Activated T-cell treated with anti-CD3 and anti-CD28 coated beads, Interleukin-2, amount 50 U/mL, for 72 hours (primary cell): ENCODE measurements at places on chromosomes 1 and 21.
A peak's percentile ranks its signal among the peaks of the same experiment; 100 is the strongest.

DNA sequence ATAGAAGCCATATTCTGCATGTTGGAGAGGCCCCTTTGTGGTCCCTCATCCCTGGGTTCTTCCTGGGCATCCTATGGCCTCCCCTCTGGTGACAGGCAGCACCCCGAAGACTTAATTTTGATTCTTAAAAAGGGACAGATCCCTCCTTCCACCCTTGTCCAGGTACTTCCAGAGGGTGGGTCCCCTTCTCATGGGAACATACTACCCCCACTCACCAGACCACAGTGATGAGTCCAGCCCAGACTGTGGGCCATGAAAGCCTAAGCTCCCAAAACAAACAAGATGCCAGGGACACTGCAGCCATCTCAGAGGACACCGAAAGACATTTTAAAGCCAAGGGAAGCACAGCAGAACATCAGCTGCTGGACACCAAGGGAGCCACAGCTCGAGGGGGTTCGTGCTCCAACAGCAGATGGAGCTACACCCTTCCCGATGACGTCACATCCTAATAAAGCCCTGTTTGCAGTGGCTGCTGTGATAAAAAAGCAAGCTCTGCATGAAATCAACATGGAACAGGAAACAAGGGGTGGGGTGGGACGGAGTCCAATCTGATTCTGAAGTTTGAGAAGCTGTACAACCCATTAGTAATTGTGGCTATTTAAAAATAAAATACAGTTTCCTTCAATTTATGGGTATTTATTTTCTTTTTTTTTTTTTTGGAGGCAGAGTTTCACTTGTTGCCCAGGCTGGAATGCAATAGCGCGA, 32.4 kb downstream of the GNB1 start:
- no peak for DNase-seq

DNA sequence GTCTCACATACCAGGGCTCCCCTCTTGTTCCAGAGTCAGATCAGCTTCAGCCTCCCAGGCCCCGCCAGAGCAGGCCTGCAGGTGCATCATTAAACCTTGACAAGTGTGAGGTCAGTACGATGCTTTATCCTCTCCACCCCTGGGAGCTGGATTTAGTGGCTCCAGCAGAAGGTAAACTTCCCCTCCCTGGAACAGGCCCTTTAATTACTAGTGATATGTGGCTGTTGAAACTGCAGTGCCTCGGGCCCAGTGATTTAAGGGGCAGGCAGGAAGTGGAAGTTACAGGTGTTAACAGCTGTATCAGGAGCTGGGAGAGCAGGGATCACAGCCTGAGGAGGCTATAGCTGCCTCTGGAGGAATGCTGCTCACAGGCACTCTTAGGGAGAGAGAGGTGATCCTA, 132.4 kb upstream of the KLHDC7A start:
- no peak for DNase-seq

DNA sequence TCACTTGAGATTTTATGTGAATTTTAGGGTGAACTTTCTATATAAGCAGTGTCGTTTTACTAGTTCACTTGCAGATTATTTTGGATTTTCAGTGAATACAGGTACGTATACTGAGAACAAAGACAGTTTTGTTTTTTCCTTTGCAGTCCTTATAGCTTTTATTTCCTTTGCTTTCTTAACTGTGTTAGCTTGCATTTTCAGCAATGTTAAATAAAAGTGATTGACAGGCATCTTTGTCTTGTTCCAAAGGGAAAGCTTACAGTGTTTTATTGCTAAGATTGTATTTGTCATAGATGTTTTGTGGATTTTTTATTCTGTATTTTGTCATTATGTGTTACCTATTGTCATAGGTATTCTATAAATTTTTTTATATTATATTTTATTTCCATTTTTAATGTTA, 53.3 kb upstream of the FASLG start:
- no peak for DNase-seq

- DNase-seq = no peak
These were observed 466.9 kb downstream of the PCP4 start for GRCh38 chr21:40334159-40334558.

DNA sequence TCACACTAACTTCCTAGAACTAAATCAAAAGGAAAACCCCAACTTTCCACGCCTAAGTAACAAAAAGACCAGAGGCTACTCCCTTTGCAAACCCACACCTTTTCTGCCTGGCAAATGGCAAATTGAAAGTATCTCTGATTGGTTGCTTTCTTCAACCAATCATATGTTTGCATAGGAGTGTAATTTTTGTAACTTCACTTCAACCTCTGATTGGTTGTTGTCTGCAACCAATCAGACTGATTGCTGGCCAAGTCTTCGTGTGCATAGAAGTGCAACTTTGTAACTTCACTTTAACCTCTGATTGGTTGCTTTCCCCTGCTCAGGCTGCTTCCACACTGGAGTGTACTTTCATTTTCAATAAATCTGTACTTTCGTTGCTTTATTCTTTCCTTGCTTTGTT, 36.9 kb upstream of the PADI2 start:
- no peak for DNase-seq

DNA sequence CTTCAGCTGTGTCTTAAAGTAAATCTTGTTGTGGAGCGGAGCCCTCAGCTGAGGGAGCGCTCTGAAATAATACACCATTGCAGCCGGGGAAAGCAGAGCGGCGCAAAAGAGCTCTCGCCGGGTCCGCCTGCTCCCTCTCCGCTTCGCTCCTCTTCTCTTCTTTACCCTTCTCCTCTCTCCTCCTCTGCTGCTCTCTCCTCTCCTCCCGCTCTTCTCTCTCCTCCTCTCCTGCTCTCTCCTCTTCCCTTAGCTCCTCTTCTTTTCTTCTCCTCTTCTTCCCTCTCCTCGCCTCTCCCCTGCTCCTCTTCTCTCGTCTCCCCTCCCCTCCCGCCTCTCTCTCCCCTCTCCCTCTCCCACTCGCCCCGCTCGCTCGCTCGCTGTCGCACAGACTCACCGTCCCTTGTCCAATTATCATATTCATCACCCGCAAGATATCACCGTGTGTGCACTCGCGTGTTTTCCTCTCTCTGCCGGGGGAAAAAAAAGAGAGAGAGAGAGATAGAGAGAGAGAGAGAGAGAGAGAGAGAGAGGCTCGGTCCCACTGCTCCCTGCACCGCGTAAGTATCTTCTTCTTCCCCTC, at the start of gene PROX1:
TSS of gene PROX1 (plus strand) at position 47 of the 580 bp plus-strand sequence. CDS start 8,563 bp downstream, outside the sequence.
- DNase-seq = peak; percentile 58

DNA sequence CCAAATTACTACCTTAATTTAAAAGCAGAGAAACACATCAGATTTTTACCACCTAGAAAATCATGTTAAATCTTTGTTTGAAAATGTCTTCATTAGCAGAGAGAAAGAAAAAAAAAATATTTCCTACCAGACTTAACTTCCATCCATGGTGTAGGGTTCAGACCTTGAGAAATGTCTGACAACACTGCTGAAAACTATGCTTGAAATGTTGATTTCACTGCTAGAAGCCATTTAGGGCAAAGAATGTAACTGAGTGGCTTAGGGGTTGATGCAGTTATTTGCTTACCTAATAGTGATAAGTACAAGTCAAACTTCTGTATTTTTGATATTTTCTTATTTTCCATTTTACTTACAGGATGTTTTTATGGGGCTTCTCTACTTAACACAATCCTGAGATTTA, 495.6 kb upstream of the NEGR1 start:
- no peak for DNase-seq

- no peak for DNase-seq
These were observed 1.6 kb downstream of the MARK1 start for GRCh38 chr1:220529521-220530020.

- DNase-seq = no peak
These were observed 85.5 kb downstream of the PLPPR5 start for GRCh38 chr1:98919211-98919610.

DNA sequence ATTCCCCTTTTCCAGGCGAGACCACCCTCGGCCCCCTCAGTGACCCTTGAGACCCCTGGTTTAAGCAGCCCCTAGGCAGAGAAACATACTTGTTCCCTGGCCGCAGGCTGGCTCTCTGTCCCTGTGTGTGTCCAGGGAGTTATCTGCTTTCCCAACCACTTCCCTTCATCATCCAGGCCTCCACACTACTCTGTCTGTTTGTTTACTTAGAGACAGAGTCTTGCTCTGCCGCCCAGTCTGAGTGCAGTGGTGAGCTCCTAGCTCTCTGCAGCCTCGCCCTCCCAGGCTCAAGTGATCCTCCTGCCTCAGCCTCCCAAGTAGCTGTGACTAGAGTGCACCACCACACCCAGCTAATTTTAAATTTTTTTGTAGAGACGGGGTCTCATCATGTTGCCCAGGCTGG, 5.8 kb upstream of the VWA1 start:
- no peak for DNase-seq

DNA sequence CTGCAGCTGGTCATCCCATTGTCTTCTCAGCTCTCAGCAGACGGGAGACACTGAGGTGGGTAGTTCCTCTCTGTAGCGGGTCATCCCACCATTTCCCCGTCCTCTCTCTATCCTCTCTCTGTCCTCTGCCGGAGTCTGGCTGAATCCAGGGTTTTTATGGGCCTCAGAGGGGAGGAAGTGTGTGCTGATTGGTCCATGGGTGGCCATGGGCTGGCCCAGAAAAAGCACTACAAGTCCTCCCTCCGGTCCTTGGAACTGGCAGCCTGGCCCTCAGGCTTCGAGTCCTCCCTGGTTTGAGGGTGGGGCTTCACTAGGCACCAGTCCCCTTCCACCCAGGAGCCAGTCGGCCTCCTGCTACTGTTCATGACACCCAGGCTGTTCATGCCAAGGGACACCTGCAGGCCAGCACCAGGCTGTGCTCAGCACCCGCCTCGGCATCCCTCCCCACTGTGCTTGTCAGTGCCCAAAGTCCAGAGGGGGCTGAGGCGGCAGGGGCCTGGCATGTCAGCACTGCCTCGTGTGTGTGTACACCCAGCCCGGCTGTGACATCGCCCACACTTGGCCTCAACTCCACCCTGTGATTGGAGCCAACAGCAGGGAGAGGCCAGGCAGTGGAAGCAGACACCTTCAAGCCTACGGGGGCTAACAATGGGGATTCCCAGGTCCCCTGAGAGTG, 23.0 kb upstream of the LRRC8C start:
- peak; percentile 64 for DNase-seq

DNA sequence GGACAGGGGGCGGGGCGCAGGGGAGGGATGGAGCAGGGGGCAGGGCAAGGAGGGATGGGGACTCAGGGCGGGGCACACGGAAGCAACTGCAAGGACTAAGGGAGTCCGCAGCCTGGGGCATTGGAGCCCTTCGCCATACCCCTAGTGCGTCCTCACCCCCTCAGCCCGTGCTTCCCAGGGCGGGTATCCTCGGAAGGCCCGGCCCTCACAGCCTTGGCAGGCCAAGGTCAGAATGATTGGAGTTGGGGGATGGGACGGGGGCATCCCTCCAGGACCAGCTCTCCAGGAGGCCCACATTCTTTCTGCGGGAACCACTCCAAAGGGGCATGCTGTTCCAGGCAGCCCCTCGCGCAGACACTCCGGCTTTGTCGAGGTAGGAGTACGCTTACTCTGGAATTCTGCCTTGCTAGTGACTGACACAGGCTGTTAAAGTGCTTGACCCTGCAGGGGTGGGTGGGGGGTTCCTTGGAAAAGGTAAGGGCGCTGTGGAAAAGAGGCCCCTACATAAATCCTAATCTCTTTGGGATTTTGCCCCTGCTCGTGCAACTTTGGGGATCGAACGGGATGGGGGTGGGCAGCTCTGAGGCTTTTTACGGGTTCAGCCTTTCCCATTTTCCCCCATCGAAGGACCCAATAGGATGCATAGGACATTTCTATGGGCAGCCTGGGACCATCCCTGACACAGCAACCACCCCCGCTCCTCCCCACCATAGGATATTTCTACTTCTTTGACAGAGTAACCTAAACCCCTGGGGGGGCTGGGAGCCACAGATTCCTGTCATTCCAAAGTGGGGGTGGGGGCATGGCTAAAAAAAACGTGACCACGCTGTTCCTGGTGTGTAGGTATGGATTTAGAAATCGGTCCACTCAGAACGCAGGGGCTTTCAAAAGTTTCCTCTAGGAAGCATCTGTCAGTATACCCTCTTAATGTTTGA, 738 bp upstream of the TRIM11 start:
- no peak for DNase-seq

DNA sequence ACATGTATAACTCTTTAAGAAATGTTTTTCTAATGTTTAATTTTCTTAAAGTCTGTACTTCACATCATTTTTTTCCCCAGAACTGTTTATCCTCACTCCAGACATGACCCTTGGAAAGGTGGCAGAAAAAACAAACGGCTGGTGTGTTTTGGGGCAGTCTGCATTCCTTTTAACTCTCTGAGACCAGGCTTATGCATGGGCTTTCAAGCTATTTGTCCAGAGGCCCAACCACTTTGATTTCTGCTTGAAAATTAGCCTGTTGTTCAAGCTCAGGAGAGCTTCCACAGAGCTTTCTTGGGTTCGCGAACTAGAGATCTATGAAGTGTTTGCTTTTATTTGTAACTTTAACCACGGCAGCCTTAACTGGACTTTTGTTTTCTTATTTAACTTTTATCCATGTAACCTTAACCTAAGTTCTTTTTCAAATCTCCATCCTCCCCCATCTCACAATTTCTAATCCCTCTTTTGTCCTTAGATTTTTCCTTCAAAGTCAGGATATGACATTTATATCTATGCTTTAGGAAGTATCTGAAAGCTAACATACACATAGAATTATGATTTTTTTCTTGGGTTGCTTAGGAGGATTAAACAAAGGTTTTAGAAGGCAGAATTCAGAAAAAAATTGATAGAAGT, 111.8 kb downstream of the FGGY start:
- DNase-seq = no peak

- no peak for DNase-seq
These were observed 15.9 kb downstream of the PDXK start for GRCh38 chr21:43734928-43735229.

DNA sequence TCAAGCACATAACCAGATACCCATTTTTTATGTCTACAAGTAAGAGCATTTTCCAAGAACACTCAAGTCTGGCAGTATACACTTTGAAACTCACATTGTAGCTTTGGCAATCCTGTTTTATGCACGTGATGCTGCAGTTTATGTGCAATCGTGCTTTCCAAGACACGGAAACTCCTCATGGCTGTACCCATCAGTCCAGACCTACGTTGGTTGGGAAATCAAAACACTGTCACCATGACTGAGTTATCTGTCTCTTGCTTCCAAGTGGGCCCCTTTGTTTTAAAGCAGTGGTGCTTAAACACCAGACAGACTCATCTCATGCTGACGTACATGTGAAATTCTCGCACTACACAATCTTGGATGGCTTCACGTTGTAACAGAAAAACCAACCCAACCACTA, 192.8 kb downstream of the LTN1 start:
- no peak for DNase-seq

- no peak for DNase-seq
These were observed 134.4 kb upstream of the SMYD2 start for GRCh38 chr1:214146523-214146922.

- DNase-seq = no peak
These were observed 22.2 kb downstream of the MAPKAPK2 start for GRCh38 chr1:206706806-206707366.

GRCh38 chr1:87938631-87939030, 610.0 kb downstream of the LMO4 start:
- DNase-seq = no peak

GRCh38 chr1:98921817-98922216, 82.8 kb downstream of the PLPPR5 start:
- DNase-seq = no peak

DNA sequence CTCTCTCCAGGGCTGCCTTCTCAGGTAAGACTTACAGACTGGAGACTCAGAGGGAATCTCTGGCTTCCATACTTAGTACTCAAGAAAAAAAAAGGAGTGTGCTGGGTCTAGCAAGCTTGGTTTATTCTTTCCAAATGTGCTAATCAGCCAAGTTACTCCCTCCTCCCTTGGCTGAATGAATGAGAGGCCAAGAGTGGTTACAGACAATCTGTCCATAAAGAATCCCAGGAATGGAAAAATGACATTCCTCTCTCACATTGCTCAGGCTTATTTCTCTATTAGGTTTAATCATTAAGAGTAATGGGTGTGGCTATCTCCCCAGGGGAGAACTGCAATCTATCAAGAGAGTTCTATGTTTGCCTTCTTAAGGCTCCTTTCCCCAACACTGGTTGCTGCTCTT, 547.3 kb upstream of the PLXNA2 start:
- no peak for DNase-seq
